ENCODE measurements at places on chromosomes 1 and 21.

DNA sequence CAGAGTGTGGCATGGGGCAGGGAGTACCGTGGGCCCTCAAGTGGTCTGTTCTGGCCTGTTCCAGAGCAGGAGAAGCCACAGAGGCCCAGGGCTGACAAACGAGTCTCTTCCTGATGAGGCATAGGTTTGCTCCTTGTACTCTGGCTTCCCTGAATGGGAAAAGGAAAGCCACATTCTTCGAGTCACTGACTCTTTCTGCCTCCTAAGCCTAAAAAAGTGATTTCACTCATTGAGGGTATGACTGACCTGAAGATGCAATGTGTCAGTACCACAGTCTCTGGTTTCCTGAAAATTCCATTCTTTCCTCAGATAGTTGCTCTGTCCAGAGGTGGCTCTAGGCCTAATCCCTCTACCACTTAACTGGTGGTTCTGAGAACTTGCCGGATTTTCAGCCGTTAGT, 92.3 kb downstream of the KCNN3 start:
- DNase-seq = no peak

- no peak for DNase-seq
These were observed 267.9 kb downstream of the PTPRU start for GRCh38 chr1:29504196-29504595.

DNA sequence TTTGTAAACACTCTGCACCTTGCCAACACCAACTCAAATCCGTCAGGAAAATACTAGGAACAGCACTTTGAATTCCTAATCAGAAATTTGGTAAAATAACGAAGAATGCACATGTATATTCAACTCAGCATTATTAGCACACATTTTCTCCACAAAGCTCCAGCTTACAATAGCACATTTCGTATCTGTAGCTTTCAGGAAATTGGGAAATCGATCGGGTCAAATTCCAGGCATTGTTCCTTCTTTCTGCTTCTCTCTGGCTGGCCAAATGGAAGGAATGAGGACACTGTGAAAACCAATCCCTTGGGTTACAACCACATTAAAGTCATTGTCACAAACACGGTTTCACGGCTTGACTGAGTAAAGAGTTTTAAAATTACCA, 58.6 kb downstream of the NPHP4 start:
- no peak for DNase-seq

GRCh38 chr1:221718381-221719277, 23.3 kb downstream of the DUSP10 start:
- DNase-seq = no peak

- DNase-seq = no peak
These were observed 83.4 kb downstream of the ATF6 start for GRCh38 chr1:161849518-161849917.

- no peak for DNase-seq
These were observed 273.1 kb downstream of the DPYD start for GRCh38 chr1:97647776-97648175.

- no peak for DNase-seq
These were observed 126.0 kb upstream of the UBE2U start for GRCh38 chr1:64077281-64077940.

GRCh38 chr1:154843636-154844296, 26.3 kb downstream of the KCNN3 start:
- no peak for DNase-seq

Data from NB4 (cell line).